HCT116 (cell line): ENCODE measurements at places on chromosomes 13 and 19.

DNA sequence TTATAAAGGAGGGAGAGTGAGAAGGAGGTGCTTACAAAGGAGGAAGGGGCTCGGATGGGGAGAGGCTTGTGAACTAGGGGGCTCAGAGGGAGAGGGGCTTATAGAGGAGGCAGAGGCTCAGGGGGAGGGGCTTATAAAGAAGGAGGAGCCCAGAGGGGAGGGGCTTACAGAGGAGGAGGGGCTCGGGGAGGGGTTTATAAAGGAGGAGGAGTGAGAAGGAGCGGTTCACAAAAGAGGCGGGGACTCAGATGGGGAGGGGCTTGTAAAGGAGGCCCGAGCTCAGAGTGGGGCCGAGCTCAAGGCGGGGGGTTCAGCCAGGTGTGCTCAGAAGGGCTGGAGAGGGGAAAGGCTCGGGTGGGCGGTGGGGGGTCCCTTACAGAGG lies 500 bp downstream of the SMIM24 start:
- no peak for DNase-seq

- peak; percentile 66 for DNase-seq
Observed at GRCh38 chr13:30569901-30570576, 47.7 kb upstream of the USPL1 start.

DNA sequence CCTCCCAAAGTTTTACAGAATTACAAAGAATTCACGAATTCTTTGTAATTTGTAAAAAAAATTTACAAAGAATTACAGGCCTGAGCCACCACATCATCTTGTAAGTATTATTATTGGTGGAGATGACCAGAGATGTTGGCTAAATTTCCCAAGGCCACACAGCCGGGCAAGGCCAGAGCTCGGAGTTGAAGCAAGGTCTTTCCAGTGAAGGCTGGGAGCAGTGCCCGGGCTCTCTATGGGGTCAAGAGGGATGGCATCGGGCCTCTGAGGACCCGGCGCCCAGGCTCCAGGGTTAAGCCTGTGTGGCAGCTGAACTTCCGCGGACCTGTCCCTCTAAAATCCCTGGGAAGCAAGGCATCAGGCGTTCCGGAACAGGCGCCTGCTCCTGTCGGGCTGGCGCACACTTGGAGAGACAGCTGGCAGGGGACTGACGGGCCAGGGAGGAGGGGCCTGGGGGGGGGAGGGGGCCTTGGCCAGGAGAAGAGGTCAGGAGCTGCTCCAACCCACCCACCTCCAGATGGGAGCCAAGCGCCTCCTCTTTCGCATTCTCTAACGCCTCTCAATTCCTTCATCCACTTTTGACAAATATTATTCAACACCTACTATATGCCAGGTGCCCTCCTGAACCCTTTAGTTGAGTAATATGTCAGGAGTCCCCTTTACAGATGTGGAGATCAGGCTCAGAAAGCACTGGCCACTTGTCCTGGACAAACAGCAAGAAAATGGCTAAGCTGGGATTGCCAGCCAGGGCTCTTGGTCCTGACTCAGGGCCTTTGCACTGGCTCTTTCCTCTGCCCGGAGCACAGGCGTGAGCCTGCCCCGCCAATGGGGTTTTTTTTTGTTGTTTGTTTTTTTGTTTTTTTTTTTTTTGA lies 36.8 kb upstream of the SEMA6B start:
- no peak for DNase-seq

DNA sequence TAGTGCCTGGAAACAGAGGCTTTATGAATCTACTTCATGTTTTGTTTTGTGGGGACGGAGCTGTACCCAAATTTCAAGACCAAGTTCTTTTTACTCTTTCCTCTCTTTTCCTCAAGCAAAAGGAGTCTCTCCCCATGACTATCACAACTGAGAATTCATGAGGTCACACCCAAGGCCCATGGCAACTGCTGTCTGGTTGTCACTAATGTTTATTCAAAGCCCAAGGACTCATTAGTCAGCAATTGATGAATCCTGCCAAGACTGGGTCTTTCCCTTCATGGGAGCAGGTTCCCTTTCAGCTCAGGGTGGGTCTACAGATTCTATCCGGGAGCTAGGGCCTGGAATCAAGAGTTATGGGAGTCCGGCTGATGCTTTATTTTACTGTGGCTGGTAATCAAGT lies 441.5 kb upstream of the PCDH20 start:
- DNase-seq = no peak

DNA sequence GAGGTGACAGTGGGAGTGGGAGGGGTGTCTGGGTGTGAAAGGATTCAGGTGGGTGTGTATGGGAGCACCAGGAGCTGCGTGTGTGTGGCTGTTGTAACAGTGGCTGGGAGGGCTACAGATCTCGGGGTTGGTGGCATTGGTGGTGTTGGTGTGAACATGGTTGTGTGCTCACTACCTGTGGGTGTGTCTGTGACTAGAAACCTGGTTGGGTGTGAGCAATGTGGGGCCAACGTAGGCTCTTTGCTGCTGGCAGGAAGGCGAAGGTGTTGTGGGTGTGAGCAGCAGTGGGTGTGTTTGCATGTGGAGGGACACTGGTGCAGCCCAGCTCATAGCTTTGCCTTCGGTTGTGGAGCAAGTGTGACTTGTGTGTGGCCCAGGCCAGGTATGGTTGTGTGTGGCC lies 3.7 kb upstream of the NR2C2AP start:
- DNase-seq = no peak

GRCh38 chr19:28632371-28633080 lies 580.4 kb downstream of the UQCRFS1 start:
- no peak for DNase-seq

DNA sequence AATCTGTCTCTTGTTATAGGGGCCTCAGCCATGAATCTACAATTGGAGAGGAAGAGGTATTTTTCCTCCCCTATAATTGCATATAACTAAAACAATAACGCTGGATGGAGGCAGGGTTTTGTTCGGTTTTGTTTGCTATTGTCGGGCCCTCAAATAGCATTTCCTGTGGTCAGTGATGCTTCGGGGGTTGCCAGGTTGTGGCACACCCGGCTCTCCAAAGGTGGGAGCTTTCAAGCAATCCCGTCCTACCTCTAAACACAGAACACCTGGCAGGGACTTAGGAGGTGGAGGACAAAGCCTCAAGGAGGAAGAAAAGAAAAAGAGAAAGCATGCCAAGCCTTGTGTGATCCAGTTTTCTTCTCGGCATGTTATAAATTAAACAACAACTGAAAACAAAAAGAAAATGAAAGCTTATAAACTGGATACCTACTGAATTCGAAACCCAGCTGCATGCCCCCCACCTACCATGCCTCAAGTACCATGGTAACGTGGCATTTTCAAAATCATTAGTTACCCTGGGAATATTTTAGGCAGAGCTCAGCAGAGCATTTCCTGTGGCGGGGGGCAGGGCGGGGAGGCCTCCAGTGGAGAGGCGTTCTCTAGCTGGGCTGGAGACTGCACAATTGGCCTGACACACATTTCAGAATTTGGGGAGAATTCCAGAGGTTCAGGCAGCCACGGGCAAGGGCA lies 213.8 kb downstream of the DCLK1 start:
- no peak for DNase-seq

GRCh38 chr13:24232037-24232436 lies 71.5 kb downstream of the SPATA13 start:
- no peak for DNase-seq

- DNase-seq = no peak
Observed at GRCh38 chr19:34282611-34283519, 28.5 kb downstream of the GARRE1 start.

GRCh38 chr13:79626924-79627323 lies 146.0 kb downstream of the NDFIP2 start:
- no peak for DNase-seq

- no peak for DNase-seq
Observed at GRCh38 chr19:47020132-47020805, 632 bp downstream of the NPAS1 start.

DNA sequence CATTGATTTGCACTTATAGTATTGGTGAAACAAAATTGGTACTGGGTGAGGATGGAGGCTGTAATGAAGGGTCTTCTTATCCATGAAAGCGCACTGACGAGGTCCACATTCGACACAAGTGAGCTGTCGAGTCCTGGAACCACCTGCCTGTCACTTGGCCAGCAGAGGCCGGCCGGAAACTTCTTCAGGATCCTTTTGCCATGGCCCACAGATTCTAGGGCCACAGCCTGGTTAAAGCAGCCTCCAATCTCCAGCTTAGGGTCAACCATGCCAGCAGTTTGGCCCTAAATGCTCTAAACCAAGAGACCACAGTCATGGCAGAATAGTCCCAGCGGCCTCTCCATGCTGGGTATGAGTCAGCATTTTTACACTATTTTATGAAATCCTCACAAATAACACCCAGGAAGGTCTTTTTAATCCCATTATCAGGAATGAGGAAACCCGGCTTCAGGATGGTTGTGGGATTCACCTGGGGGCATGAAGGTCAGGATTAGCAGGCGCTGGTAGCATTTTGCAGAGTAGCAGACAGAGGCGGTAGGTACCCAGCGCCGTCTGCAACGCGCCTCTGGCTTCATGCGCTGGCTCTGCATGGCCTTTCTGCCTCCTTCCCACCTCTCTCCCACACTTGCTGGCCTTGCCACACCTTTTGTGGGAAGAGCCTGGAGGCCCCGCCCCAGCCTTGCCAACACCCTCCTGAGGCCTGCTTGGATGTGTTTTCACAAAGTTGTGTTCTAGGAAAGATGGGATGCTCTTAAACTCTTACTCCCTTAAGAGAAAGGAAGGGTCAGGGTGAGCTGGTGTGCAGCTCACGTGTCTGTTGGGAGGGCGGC lies 15.2 kb downstream of the GAS6 start:
- DNase-seq = no peak

DNA sequence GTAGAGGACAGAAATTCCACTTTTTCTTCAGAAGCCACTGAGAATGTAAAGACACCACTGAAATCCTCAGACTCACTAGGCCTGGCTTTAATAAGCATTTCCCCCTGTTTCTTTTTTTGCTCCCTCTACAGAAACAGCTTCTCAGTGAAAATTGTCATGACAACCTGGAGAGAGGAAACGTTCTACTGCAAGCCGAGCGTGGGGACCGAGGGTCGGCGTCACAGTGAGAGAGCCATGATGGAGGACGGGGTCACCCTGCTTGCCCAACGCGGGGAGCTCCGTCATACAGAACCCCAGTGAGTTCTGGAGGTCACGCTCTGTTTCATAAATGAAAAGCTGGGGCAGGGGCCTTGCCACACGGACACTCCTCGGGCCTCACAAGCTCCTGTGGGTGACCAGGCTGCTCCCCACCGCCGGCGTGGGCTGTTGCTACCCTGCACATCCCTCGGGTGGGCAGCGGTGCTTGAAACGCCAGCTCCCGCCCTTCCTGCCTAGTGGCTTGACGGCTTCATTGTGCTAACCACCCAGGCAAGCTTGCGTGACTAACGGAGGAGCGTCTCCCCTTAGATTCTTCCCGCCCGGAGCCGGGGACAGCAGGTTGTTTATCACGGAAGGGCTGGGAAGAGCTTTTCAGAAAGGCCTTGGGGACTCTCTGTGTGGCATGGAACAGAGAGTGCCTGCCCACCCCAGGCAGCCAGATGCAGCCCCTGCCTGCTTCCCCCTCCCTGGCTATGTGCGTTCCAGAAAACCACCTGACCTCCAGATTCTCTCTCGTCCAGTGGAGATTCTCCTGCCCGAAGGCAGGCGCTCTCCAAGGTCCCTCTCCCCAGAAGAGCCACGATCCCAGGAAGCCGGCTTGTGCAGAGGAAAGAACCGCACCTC lies 153.6 kb downstream of the KATNAL1 start:
- DNase-seq = no peak

DNA sequence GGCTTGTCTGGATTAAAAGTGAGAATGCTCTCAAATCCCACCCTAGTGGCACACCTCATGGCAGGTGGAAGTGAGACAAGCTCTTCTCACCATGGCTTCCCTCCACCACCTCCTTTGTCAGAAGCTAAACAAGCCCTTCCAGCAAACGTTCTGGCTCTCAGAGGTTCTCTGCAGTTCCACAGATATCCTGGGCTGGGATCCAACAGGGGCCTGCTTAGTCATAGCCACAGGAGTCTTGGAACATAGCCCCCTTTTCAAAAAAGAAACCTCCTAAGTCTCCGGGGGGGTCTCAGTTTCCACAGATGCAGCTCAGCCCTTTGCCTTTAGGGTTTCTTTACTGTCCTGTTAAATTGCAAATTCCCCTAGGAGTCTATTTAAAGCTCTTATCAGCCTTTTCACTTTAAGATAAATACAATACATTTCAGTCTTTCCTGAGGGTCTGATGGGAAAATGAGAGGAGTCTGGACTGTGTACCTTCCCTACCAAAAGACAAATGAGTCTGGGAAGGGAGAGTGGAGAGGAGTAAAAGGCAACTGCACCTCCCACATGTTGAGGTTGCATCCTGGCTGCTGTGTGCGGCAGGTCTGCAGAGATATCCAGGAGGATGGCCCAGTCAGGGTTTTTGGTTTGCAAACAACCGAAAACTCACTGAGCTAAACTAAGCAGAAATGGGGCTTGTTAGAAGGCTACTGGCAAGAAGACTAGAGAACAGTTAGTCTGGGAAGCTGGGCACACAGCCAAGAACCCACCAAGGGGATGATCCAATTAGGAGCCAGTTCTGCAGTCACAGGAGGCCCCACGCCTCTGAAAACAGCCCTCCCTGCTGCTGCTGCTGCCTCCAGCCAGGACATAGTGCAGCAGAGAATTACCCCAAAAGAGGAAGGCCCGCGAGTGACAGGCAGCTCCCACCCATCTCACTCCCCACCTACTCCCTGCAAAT lies 41.4 kb upstream of the SERP2 start:
- DNase-seq = no peak

DNA sequence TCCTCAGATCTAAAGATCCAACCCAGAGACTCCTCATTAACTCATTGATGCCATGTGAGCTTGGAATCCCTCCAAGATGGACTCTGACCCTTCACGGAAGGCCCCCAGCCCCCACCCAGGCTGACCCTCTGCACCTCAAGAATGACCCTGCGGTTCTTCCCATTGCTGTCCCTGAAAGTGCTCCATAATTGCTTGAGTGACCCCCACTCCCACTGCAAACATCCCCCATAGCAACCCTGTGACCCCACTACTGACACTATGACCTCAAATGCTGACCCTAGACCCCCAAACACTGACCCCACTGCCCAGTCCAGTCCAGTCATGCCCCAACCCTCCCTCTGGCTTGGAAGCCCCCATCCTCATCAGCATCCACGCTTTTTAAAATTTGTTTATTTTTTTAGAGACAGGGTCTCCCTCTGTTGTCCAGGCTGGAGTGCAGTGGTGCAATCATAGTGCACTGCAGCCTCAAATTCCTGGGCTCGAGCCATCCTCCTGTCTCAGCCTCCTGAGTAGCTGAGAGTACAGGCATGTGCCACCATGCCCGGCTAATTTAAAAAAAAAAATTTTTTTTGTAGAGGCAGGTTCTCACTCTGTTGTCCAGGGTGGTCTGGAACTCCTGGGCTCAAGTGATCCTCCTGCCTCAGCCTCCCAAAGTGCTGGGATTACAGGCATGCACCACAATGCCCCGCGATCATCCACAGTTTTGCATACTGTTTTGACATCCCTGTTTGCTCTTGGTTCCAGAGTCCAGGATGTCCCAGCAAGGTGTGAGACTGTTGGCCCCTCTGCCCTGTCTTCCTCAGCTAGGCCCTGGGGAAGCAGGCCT lies 855 bp downstream of the LYL1 start:
- no peak for DNase-seq

DNA sequence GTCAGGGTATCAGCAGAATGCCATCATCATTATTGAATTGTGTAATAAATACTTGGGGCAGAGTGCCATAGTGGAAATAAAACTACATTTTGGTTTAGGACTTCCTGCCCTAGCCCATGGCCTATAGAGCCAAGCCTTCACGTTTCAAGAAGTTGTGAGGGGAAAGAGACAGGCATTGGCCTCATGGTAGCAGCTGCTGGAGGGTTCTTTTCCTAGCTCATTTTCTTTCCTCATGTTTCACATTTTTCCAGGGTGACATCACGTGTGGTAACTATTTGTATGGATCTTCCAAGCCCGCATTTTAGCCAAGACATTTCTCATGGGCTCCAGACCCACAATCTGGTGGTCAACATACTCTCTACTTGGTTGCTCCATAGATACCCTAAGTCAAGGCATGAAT lies 80.4 kb downstream of the LRCH1 start:
- no peak for DNase-seq

GRCh38 chr19:1290703-1291651 lies 5.3 kb downstream of the EFNA2 start:
- DNase-seq = no peak
